SIG-M5 (cell line): ENCODE measurements at places on chromosomes 4 and X.

DNA sequence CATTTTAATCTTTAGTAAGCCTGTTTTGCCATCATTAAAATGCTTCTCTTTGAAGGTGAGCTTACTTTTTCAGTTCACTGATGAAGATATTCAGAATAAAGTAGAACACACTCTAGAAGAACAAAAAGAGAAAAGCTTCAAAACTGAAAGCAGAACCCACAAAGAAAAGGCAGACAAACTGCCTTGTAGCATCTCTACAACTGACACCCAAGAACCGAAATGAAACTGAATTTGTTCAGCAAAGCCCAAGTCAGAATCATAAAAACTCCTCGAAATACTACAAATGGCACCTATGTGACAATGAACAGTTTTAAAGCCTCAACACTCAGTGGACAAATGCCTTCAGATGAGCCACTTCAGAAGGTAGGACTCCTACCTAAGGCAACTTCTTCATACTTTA, 83.6 kb downstream of the MAML3 start:
- DNase-seq = no peak

GRCh38 chrX:68947882-68948605, 119.2 kb downstream of the EFNB1 start:
- no peak for DNase-seq

DNA sequence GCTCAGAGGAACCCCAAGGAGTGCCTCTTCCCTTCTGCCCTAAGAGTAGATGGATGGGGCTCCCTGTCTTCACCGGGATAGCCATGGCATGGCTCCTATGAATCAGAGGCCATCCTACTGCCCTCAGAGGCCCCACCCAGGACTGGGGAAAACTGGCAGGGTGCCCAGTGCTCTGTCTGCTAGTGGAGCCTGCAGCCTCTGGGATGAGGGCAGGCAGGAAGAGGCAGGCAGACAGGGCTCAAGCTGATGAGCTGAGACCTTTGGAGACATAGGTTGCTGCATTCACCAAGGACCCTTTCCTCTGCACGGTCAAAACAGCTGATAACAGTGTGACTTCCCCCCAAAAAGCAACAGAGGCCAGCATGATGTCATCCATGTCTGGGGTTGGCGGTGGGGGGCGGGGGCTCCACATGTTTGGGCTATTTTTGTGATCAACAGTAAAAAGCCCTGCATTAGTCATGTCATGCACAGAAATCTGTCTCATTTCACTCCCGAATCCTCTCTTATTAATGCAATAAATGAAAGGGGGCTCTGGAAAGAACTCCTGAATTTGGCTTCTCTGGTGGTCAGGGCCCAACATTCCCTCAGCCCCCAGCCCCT, 207.6 kb upstream of the MAMLD1 start:
- no peak for DNase-seq

DNA sequence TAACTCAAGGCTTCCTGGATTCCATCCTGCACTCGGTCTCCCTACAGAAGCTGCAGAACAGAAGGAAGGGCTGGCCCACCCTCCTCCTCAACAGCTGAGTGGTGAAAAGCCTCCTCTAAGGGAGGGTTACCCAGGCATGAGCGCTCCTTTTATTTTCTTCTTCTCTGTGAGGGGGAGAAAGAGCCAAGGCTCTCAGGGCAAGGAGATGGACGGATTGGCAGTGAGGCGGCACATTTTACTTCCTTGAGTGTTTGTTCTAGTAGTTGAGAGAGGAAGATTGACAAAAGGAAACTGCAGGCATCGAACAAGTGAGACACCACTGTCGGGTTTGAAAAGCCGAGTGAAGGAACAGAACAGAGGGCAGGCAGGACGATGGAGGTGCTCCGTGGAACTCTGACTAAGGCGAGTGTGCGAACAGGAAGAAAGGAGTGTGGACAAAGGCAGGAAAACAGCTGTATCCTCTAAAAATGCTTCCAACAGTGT, 38.4 kb upstream of the STS start:
- no peak for DNase-seq

DNA sequence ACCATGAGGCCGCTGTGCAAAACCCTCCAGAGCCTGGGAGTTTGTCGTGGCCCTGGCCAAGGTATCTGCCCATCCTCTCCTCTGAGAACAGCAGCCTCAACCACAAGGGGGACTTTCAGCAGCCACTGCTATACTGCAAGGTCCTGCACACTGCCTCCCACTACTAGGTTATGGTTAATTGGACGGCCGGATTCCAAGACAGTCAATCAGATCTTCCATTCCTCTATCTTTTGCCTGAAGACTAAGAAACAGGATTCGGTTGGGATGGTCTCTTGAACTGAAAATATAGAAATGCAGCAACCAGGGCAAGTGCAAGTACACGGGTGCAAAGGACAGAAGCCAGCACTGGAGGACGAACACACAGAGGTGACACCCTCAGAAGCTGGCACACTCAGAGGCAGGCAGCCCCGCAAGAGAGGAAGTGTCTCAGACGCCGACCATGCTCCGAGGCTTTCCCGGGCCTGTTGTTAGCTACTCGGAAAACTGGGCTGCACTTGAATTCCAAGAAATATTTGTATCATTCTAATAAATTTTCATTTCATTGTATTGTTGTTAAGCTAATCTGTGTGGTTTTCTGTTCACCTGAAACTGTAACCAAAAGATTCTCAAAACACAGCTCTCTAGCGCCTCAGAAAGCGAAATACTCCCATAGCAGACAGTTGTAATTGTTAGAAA, 63.3 kb downstream of the AFAP1 start:
- no peak for DNase-seq

- DNase-seq = no peak
These were observed 1535.4 kb upstream of the ADGRL3 start for GRCh38 chr4:59664771-59665170.

DNA sequence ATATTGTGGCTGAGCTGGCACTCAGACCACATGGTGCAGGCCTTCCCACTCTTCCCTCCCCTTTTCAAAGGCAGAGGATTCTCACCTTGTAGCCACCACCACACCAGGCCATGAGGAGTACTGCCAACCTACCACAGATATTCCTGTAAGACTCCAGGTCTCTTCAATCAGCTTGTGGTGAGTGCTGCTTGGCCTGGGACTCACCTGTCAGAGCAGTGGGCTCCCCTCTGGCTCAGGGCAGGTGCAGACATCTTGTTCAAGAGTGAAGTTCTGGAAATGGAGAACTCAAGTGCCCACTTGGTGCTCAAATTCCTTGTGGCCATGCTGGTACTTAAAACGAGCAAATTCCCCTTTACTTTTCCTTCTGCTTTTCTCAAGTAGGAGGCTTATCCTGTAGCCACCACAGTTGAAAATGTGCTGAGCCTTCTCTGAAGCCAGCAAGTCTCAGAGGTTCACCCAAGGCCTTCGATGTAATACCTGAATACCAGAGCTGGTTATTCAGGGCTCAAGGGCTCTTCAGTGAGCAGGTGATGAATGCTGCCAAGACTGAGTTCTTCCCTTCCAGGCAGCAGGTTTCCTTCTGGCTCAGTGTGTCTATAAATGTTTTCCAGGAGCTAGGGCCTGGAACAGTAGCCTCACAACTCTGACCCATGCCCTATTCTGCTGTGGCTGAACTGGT, 212.9 kb downstream of the TEX13C start:
- DNase-seq = no peak

DNA sequence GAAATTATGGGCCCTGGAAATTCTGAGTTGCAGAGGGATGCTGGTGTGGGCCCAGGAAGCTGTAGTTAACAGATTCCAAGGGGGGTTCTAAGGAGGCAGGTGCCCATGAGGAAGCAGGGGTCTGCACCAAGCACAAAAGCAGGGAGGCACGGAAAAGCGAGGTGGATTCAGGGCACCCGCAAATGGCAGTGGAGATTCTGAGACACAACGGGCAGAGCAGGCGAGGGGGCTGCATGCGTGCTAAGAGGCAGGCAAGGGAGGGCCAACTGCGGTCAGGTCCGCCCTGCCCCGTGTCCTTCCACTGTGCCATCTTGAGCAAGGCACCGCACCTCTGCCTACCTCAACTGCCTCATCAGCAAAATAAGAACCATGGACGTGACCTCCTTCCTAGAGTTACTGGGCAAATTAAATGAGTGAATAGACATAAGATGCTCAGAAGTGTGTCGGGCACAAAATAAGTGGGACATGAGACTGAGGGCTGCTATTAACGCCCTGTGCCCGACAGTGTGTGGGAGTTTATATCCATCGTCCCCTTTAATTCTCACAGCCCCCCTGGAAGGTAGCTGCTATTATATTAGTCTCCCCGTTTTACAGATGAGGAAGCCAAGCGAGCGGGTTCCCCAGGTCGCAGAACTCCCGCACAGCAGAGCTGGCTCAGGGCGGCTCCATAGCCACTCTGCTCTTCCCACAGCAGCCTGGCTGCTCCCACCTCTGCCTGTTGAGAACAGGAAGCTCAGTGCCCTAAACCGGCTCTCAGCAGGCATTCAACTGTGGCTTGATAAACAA, 67.6 kb downstream of the PPP2R2C start:
- DNase-seq = no peak

- no peak for DNase-seq
These were observed 19.1 kb downstream of the NOP14 start for GRCh38 chr4:2944091-2944482.

- no peak for DNase-seq
These were observed 127.9 kb downstream of the SLC39A8 start for GRCh38 chr4:102217345-102217744.

GRCh38 chr4:100588076-100588475, 70.3 kb upstream of the EMCN start:
- no peak for DNase-seq

GRCh38 chr4:3293401-3294391, 875 bp downstream of the RGS12 start:
- no peak for DNase-seq

DNA sequence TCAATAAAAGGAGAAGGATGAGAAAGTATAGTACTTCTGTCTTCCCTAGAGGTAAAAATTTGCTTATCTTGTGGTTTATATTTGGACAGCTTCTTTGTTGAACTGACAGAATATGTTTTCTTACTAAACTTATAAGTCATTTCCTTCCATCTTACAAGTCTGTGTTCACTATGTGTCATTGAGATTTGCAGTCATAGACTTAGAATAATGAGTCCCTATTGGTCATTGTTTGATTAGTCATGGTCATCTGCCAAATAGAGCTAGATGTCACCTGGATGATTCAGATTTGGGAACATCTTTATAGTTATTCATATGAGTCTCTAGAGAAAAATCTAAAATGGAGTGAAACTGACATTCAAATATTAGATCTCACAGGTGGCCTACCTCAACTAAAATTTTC, 51.5 kb downstream of the SPATA18 start:
- no peak for DNase-seq

- DNase-seq = no peak
These were observed 207.7 kb downstream of the SOWAHB start for GRCh38 chr4:76690011-76690905.

GRCh38 chr4:10006601-10007435, 14.5 kb downstream of the SLC2A9 start:
- DNase-seq = no peak

DNA sequence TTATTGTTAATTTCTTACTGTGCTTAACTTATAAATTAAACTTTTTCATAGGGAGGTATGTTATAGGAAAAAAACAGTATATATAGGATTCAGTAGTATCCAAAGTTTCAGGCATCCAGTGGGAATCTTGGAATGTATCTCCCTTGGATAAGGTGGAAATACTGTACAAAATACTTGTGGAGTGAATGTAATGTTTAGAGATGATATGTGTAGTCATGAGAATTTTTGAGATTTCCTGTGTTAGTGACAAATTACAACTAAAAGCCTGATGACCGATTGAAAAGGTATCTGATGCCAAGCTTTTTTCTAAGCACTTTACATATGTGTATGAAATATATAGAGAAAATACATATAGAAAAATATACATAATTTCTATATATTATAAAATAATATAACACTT, 69.2 kb downstream of the STK32B start:
- DNase-seq = no peak

- no peak for DNase-seq
These were observed 483.7 kb upstream of the INTU start for GRCh38 chr4:127149086-127149485.

- no peak for DNase-seq
These were observed 172.7 kb downstream of the GPM6A start for GRCh38 chr4:175639346-175639745.

GRCh38 chrX:122445466-122445865, 738.6 kb upstream of the GRIA3 start:
- DNase-seq = no peak

DNA sequence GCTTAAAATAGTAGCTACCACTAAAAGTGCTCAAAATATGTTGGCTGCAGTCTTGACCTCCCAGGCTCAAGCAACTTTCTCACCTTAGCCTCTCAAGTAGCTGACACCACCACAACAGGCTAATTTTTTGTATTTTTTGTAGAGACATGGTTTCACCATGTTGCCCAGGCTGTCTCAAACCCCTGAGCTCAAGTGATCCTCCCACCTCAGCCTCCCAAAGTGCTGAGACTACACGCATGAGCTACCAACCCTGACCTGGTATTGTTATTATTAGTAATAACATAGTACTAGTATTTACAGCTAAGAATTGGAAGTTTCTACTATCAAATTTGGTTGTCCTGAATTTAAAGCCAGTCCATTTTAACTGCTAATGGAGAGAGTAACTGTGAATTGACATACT, 18.0 kb downstream of the STAP1 start:
- no peak for DNase-seq

DNA sequence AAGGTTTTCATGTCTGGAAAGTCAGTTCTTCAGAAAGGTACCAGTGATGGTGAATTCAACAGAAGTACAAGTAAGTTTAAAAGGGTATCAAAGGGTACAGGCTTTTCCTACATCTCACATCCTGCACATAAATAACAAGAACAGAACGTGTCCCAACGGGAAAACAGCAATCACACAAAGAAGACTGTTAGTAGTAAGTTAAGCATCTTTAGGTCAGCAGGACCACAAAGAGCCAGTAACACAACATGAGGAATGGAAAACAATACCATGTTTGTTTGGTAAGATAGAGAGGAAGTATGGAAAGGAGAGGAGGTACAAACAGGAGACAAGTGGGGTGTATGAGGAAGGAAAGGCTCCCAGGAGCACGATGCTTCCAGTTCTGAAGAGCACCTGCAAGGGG, 43.2 kb downstream of the SAT1 start:
- DNase-seq = no peak

GRCh38 chr4:9146967-9147366, 23.2 kb upstream of the FAM90A26 start:
- DNase-seq = no peak

- no peak for DNase-seq
These were observed 1477.1 kb upstream of the PCDH7 start for GRCh38 chr4:29243054-29243453.
